ENCODE measurements at places on chromosomes 7 and 10.

DNA sequence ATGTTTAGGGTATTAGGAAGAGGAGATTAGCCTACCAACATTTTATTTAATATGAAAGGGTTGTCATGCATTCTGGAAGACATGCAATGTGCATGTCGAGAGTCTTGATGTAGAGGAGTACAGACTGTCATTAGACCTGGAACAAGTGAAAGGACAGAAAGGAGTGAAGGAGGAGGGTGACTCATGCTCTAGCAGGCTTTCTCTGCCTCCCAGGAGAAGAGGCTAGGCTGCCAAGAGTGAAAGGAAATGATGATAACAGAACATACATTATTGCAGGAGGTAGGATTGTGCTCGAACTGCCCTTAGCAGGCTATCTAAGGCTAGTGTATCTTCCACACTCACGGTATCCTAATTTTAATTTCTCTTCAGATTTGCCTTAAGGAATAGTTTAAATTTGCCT, 228.8 kb downstream of the EXOC4 start:
- no peaks in the 10 kb centered on the region for H3K27me3 ChIP-seq
- peaks cover 7% of the 10 kb centered on the region for H3K4me1 ChIP-seq
- no peak for DNase-seq
- peaks cover 12% of the 10 kb centered on the region for H3K36me3 ChIP-seq
- H3K27ac ChIP-seq, result no peak overlapping the region

- H3K4me1 ChIP-seq, result peaks cover 10% of the 10 kb centered on the region
- H3K27ac ChIP-seq, result no peak overlapping the region
- H3K4me3 ChIP-seq, result no peak overlapping the region
- DNase-seq, result no peak
Measured at GRCh38 chr7:24777806-24778205, 20.5 kb upstream of the GSDME start.

DNA sequence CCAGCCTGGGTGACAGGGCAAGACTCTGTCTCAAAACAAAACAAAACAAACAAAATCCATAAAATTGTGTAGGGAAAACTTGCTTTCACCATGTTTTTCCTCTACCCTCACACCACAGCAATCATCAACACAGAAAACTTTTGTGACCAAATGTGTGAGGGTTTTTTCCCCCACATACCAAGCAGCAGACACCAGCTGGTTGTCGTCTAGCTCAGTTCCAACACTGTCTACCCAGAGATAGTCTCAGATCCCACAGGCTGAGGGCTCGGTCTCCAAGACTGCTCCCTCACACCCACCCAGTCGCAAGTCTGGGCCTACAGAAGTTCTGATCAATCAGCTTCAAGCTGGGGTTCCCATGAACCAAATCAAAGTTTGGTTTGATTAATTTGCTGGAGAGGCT, 322.4 kb upstream of the MAGI2 start:
- no peaks in the 10 kb centered on the region for H3K27me3 ChIP-seq
- H3K27ac ChIP-seq, result no peak overlapping the region
- H3K4me3 ChIP-seq, result no peak overlapping the region
- H3K36me3 ChIP-seq, result no peaks in the 10 kb centered on the region
- DNase-seq, result no peak

DNA sequence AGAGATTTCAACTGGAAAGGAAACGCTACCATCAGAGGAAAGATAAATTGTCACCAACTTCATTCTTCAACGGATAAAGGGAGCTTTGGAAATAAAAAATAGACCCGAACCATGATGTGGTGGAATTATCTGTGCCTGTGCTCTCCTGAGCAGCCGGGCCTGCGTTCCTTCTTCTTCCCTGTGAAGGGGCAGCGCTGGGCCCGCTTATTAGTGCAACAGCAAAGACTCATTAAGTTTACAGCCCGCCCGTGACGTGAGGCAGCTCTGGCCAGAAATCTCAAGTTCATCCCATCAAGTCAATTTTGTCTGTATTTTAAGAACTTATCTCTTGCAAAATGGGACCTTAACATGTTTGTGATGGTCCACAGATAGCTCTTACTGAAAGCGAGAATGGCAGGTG, 193.7 kb downstream of the ADARB2 start:
- no peaks in the 10 kb centered on the region for H3K4me1 ChIP-seq
- H3K27me3 ChIP-seq, result no peaks in the 10 kb centered on the region
- H3K27ac ChIP-seq, result no peak overlapping the region
- H3K4me3 ChIP-seq, result no peak overlapping the region
- DNase-seq, result no peak
- no peaks in the 10 kb centered on the region for H3K36me3 ChIP-seq

DNA sequence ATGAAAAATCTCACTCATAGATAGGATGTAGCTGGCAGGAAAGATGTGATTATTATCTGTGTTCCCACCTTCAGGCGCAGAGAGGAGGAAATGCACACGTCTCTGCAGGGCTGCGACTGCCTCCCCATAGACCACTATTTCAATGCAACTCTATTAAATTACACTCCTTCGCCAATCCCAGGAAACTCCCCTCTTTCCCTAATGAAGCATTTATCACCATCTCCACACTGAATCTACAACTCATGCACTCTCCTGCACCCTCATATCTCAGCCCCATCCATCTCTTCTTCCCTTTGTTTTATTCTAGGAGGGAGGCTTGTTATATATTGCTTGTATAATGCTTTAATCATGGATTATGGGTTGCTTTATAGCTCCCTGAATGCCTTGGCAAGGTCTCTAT, 101.8 kb upstream of the RELN start:
- no peaks in the 10 kb centered on the region for H3K4me1 ChIP-seq
- H3K4me3 ChIP-seq, result no peak overlapping the region
- no peak for DNase-seq
- H3K27me3 ChIP-seq, result peaks cover 6% of the 10 kb centered on the region
- H3K27ac ChIP-seq, result no peak overlapping the region

GRCh38 chr7:153641199-153641598, 411.0 kb upstream of the DPP6 start:
- H3K36me3 ChIP-seq, result no peaks in the 10 kb centered on the region
- no peak overlapping the region for H3K4me3 ChIP-seq
- H3K27ac ChIP-seq, result no peak overlapping the region
- H3K27me3 ChIP-seq, result no peaks in the 10 kb centered on the region
- peak; percentile 58 for DNase-seq

- H3K27me3 ChIP-seq, result no peaks in the 10 kb centered on the region
- H3K4me3 ChIP-seq, result no peak overlapping the region
- DNase-seq, result no peak
- no peak overlapping the region for H3K27ac ChIP-seq
Measured at GRCh38 chr7:24714676-24715010, 42.6 kb downstream of the GSDME start.

DNA sequence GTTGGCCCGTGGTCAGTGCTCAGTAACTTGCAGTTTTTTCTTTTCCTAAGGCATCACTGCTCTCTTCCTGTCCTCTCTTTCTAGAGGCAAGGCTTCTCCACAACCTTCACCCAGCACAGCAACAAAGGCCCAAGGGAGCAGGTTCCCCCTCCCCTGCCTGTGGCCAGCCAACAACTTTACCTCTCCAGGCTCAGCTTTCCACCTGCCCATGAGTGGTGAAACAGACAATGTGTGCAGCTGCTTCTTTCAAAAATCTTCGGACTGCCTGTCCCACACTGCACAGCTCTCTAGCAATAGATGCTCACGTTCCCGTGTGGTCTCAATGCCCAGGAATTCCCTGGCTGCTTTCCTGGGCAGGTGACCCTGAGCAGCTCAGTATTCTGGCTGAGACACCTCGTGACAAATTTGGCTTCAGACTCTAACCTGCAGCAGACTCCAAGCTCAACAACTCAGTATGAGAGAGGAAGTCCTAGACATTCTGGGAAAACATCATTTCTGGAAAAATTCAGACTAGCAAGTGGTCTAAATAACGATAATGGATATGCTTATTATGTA, 28.9 kb upstream of the TMEM72 start:
- no peaks in the 10 kb centered on the region for H3K36me3 ChIP-seq
- no peak overlapping the region for H3K4me3 ChIP-seq
- peaks cover 16% of the 10 kb centered on the region for H3K4me1 ChIP-seq
- DNase-seq, result no peak

DNA sequence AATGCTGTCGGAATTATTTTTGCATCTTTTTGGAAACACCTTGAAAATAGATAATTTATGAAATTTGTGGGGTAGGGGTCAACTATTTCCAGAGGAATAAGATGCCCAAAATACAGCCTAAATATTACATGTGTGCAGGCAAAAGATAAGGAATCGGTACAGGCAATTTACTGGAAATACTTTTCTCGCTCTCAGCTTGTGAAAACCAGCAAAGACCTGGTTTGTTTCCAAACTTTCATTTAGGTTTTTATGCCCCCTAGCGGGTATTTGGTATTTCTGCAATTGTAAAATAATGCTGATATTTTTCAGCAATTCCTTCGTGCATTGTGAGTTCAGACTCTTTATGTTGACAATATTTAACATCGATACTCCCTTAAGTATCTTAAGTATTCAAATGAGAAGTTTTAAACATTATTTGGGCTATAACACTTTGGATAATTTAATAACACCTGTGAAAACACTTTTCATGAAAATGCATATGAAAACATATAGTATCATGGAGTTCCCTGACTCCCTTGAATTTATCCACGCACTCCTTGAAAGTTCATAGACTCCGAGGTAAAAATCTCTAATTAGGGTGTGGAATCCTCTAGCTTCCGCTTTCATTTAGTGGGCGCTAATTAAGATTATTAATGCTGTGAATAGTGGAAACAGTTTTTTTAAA, 132.4 kb downstream of the TSPAN12 start:
- no peaks in the 10 kb centered on the region for H3K36me3 ChIP-seq
- no peak for DNase-seq
- H3K4me1 ChIP-seq, result no peaks in the 10 kb centered on the region
- H3K27ac ChIP-seq, result no peak overlapping the region

DNA sequence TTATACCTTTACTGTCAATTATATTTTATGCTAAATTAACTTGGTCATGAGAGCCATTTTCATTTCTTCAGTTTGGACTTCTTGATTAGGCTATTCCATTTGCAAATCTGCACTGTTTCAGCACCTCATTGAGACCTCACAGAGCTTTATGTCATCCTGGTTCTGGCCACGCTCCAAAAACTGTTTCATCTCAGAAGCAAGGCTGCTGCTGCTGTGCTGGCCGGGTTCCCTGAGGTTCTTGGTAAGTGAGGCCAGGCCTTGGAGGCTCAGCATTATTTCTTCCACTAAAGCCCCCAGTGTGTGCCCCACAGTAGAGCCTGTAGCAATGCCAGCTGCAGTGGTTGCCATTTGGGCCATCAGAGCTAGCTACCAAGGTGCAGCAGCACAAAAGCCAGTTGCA, 7.8 kb upstream of the ZNF485 start:
- peaks cover 22% of the 10 kb centered on the region for H3K4me1 ChIP-seq
- no peaks in the 10 kb centered on the region for H3K27me3 ChIP-seq
- H3K4me3 ChIP-seq, result no peak overlapping the region
- no peak overlapping the region for H3K27ac ChIP-seq

- no peak overlapping the region for H3K27ac ChIP-seq
- DNase-seq, result no peak
- H3K36me3 ChIP-seq, result no peaks in the 10 kb centered on the region
- no peaks in the 10 kb centered on the region for H3K27me3 ChIP-seq
- peaks cover 20% of the 10 kb centered on the region for H3K4me1 ChIP-seq
Measured at GRCh38 chr7:135763261-135763660, 14.6 kb upstream of the FAM180A start.

- no peaks in the 10 kb centered on the region for H3K27me3 ChIP-seq
- DNase-seq, result no peak
- no peak overlapping the region for H3K27ac ChIP-seq
- no peaks in the 10 kb centered on the region for H3K36me3 ChIP-seq
- no peaks in the 10 kb centered on the region for H3K4me1 ChIP-seq
Measured at GRCh38 chr7:36777062-36777461, 52.8 kb upstream of the AOAH start.

DNA sequence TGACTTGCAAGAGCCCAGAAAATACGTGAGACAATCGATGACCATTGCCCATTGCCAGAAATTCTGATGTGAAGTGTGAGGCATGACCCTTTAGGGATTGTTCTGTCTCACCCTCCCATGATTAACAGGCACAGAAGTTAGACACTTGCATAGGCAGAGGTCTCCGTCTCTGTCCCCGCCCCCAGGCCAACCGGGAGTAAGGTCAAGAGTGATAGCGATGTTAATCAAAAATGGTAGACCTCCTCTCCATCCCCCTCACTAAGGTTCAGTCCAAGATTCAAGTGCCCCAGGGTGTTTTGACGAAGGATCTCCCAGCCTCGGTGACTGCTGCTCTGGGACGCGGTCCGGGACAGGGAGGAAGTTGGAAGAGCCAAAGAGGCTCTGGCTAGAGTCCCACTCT, 22.7 kb upstream of the TRPV6 start:
- no peak for DNase-seq
- no peak overlapping the region for H3K27ac ChIP-seq
- no peaks in the 10 kb centered on the region for H3K36me3 ChIP-seq
- H3K4me3 ChIP-seq, result no peak overlapping the region
- H3K4me1 ChIP-seq, result no peaks in the 10 kb centered on the region

GRCh38 chr10:68108051-68108450, 1.2 kb upstream of the MYPN start:
- H3K4me3 ChIP-seq, result no peak overlapping the region
- H3K4me1 ChIP-seq, result peaks cover 13% of the 10 kb centered on the region
- H3K27me3 ChIP-seq, result no peaks in the 10 kb centered on the region

DNA sequence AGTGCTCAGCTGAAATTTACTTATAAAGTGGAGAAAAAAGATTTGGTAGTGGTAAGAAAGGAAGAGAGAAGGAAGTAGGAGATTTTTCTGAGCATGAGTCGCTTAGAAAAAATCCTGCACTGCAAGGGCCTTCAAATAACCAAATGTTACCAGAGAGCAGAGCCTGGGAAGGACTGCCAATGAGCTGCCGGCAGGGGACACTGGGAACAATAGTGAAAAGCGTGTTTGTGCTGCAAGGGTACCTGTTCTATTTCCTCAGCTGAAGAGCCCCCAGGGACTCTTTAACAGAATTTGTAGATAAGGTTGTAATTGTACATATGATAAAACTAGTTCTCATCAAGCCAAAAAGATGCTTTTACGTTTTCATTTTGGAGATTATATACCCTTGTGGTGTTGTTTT, 696.3 kb upstream of the C7orf33 start:
- no peaks in the 10 kb centered on the region for H3K27me3 ChIP-seq
- DNase-seq, result no peak
- H3K36me3 ChIP-seq, result no peaks in the 10 kb centered on the region
- no peak overlapping the region for H3K27ac ChIP-seq
- H3K4me3 ChIP-seq, result no peak overlapping the region

GRCh38 chr7:153084278-153084677, 324.7 kb downstream of the ACTR3B start:
- H3K27me3 ChIP-seq, result peaks cover 10% of the 10 kb centered on the region
- H3K4me1 ChIP-seq, result no peaks in the 10 kb centered on the region
- no peak overlapping the region for H3K4me3 ChIP-seq

DNA sequence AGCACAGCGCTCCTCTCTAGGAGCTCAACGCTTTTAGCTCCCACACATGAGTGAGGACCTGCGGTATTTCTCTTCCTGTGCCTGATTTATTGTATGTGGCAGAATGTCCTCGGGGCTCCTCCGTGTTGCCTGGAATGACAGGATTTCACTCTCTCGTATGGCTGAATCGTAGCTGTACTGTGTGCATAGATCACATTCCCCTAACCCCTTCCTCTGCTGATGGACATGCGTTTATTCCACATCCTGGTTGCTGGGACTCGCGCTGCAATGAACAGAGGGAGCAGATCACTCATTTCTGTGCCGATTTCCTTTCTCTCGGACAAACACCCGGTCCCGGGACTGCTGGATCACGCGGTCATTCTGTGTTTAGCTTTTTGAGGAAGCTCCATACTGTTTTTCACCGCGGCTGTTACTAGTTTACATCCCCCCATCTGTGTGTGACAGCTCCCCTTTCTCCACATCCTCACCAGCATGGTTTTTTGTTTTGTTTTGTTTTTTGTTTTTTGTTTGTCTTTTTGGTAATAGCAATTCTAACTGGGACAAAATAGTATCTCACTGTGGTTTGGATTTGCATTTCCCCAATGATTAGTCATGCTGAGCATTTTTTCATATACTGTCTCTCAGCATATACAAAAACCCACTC, 76.3 kb downstream of the FOXL3 start:
- no peak overlapping the region for H3K4me3 ChIP-seq
- peaks cover 10% of the 10 kb centered on the region for H3K4me1 ChIP-seq
- no peak overlapping the region for H3K27ac ChIP-seq
- peaks cover 43% of the 10 kb centered on the region for H3K27me3 ChIP-seq
